ENCODE measurements at places on chromosomes 4 and X.
A peak's percentile ranks its signal among the peaks of the same experiment; 100 is the strongest.

GRCh38 chrX:22520128-22520828 is 247.6 kb downstream of the CBLL2 start:
- no peak for DNase-seq

- DNase-seq: peak; percentile 37
Observed at GRCh38 chrX:96906741-96907140, 23.0 kb downstream of the RPA4 start.

DNA sequence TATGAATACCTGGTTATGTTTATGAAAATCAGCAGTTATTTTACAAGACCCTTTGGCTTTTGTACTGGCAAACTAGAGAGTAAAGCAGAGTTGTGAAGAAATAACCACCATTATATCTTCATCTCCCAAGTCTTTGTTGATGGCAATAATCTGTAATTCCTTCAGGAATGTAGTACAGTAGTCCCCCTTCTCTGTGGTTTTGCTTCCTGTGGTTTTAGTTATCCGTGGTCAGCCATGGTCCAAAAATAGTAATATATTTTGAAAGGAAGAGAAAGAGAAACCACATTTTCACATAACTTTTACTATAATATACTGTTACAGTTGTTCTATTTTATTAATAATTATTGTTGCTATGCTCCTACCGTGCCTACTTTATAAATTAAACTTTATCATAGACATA is 27.8 kb downstream of the BANK1 start:
- DNase-seq: peak; percentile 66

DNA sequence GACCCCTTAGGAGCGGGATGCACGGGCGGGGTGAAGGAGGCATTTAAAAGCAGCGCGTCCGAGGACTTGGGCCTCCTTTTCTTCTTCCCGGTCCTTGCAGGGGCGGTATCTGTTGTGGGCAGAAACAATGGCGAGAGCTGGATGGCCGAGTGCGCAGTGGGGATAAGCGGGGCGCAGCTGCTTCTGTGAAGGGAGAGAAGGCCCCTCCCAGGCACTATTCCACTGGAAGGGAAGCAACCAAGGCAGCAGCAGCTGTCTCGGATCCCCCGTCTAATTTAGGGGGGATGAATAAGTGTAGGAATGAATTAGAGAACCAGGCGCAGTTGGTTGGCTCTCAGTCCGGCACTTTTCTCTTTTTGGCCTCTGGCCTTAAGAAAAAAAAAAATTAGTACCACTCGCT is 995 bp downstream of the SMARCA5 start:
- peak; percentile 65 for DNase-seq
